Activated T-cell treated with anti-CD3 and anti-CD28 coated beads, Interleukin-2, amount 50 U/mL, for 4 hours (primary cell): ENCODE measurements at places on chromosomes 3 and 15. TPM values are rescaled to one million over a fixed set of nuclear protein-coding genes. Genes with fewer than 3 reads are reported as not detected.

Gene GOLGA6L10
- 0.42 TPM for total RNA-seq

- no peak for DNase-seq
Measured at GRCh38 chr15:58737298-58737697, 12.2 kb downstream of the ADAM10 start.

GRCh38 chr3:150033721-150034120 lies 63.0 kb upstream of the PFN2 start:
- no peak for DNase-seq

GRCh38 chr3:23865595-23866396 lies 51.0 kb downstream of the NKIRAS1 start:
- no peak for DNase-seq

DNA sequence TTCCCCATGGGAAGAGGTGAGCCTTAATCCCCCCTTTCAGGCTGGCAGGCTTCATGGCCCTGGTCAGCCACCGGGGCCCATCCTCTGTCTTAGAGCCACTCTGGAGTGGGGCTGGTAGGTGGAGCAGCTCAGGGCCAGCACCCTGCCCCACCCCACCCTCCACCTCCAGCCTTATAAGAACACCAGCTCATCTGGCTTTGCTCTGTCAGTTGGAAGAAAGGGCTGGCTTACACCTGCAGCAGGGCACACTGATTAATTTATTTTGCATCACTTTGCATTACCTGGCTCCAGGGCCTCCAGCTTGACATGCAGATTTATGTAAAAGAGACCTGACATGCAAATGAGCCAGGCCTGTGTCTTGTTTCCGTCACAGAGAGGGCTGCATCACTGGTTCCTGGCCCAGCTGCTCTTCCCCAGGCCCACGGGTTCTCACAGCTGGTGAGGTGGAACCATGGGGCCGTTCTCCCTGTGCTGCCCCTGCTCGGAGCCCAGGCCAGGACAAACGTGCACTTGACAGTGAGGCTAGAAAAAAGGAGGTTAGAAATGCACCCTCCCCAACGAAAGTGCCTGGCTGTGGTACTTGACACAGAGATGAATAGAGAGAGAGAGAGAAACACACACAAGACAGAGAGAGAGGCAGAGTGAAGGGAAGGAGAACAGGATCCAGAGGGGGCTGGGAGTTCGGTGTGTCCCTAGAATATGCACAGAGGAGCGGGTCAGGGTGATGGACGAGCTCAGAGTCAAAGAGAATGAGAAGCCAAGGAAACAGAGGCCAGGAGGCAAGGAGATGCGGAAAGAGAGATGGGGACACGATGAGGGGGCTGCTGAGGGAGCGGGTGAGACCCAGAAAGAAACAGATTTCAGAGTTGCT lies 44.5 kb upstream of the MAGEF1 start:
- no peak for DNase-seq

GRCh38 chr15:51874751-51875644 lies 45.5 kb downstream of the TMOD3 start:
- no peak for DNase-seq

Gene ZNF660
- 0.71 TPM for total RNA-seq

DNA sequence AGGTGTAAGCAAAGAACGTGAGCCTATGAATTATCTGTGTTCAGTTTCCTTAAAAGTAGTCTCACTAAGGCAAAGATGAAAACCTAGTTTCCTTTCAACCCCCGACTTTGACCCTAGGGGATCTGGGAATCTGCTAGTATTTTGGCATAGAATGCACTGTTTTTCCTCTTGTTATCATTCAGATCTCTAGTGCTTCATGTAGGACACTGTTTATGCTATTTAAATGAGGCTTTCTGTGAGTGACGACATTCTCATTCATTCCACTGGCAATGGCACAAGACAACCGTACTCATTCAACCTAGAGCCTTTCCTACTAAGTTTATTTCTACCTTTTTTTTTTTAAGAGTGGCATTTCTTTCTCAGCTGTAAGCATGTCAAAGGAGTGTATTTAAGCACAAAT lies 67.0 kb downstream of the CHAC1 start:
- no peak for DNase-seq

DNA sequence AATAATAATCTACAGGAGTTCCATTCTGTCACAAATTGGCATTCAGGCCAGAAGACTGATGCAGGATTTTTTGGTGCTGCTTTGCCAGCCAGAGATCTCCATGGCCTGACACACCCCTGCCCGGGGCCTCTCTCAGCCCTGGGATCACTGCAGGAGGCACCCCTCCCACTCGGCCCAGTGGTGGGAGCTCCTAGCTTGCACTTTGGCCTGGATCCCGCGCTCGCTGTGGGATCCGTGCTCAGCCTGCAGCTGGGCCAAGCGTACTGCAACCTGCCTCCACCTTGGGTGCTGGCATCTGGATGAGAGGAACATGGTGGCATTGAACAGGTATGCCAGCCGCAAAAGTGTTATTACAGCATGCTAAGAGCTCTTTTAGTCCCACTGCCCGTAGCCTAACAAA lies 656.7 kb upstream of the CCDC54 start:
- no peak for DNase-seq

Gene EBLN2
- 4.3 TPM for total RNA-seq

Gene ARPIN
- 0.05 TPM for total RNA-seq
